ENCODE measurements at places on chromosomes 16 and 17. TPM values are rescaled to one million over a fixed set of nuclear protein-coding genes. Genes with fewer than 3 reads are reported as not detected.

GRCh38 chr16:58212824-58213655 is 15.1 kb upstream of the CSNK2A2 start:
- H3K4me1 ChIP-seq = no peaks in the 10 kb centered on the region
- no peak overlapping the region for H3K27ac ChIP-seq
- H3K27me3 ChIP-seq = no peaks in the 10 kb centered on the region
- no peak for DNase-seq
- H3K36me3 ChIP-seq = no peaks in the 10 kb centered on the region
- H3K4me3 ChIP-seq = no peak overlapping the region

DNA sequence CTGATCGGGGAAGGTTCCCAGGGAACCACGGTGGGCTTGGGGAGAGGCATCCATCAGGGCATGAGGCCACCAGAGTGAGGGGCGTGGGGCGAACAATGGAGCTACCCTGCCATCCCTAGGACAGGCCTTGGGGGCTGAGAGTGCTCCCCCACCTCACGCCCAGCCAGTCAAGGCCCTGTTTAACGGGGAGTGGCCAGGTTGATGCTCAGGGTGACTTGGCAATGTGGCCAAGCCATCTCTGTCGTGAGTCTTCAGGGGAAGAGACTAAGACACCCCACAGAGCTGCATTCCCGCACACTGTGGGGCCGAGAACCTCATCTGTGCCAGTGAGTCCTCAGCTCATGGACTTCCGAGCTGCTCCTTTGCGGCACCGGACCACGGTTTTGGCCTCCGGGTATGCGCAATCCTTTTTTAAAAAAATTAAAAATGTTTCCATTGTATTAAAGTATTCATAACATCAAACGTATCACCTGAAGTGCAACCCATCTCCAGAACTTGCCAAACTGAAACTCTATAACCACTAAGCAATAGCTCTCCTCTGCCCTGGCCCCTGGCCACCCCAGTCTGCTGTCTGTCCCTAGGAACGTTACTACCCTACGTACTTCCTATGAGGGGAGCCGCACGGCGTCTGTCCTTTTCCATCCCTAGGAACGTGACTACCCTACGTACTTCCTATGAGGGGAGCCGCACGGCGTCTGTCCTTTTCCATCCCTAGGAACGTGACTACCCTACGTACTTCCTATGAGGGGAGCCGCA is 71.8 kb upstream of the DOC2B start:
- no peak overlapping the region for H3K4me3 ChIP-seq
- DNase-seq = no peak
- no peaks in the 10 kb centered on the region for H3K4me1 ChIP-seq

TBC1D16 gene
- 35.5 TPM for total RNA-seq

GRCh38 chr16:546909-547770 is 13.1 kb upstream of the PRR35 start:
- H3K36me3 ChIP-seq = peaks cover 71% of the 10 kb centered on the region
- H3K4me1 ChIP-seq = peaks cover 6% of the 10 kb centered on the region
- DNase-seq = no peak
- no peaks in the 10 kb centered on the region for H3K27me3 ChIP-seq
- H3K27ac ChIP-seq = no peak overlapping the region

DNA sequence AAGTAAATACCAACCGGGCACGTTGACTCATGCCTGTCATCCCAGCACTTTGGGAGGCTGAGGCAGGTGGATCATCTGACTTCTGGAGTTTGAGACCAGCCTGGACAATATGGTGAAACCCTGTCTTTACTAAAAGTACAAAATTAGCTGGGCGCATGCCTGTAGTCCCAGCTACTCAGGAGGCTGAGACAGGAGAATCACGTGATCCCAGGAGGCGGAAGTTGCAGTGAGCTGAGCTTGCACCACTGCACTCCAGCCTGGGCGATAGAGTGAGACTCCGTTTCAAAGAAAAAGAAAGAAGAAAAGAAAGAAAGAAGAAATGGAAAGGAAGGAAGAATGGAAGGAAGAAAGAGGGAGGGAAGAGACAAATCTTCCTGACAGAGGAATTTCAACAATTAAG is 108.7 kb downstream of the AHSP start:
- no peak overlapping the region for H3K4me3 ChIP-seq
- no peaks in the 10 kb centered on the region for H3K27me3 ChIP-seq
- no peaks in the 10 kb centered on the region for H3K36me3 ChIP-seq
- H3K4me1 ChIP-seq = no peaks in the 10 kb centered on the region

COPZ2 gene
- 68.8 TPM for total RNA-seq
